ENCODE measurements at places on chromosomes 2 and 18.

- DNase-seq = no peak
These were observed 148.2 kb upstream of the NCK2 start for GRCh38 chr2:105596411-105596921.

DNA sequence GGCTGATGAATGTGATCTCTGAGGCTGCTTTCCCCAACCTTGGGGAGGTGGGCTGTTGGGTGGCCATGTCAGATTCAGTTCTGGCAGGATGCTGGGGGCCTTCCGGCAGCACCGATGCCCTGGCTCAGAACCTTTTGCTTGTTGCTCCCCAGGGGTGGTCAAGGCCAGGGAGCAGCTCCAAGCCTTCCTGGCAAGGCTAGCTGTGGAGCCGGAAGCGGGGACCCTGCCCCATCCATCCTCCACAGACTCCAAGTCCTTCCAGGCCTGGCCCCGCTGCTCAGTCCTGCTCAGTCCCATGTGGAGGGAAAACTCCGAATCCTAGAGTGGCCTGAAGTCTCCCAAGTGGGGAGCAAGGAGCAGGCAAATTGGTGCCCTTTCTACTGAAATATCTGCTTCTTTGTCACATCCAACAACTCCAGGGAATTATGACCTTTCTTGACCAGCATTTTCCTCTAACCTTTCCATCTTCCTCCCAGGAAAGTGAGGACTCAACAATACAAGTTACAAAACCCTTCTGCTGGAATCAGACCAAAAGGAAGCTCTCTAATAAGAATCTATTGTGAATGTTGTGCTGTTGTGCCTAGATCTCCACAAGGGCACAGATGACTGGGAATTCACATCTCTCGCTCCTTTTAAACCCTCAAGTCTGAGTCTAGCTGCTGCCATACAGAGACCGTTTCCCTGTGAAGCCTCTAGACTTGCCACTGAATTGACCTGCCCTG, 134.0 kb downstream of the MCFD2 start:
- DNase-seq = no peak

DNA sequence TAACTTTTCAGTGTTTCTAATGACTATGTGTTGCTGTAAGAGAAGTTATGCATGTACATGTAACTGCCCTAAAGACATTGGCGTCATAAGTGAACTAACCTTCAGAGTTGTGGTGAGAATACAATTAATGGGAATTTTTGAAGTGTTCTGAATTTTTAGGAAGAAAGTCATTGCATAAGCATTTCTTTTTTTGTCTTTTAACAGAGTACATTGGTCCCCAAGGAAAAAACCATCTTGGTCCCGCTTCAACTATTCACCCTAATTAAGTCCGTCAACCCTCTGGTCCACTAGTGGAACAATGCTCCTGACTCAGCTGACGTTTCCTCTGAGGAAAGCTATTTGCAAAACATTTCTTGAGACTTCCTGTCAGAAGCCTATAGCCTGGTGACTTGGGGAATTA, 41.1 kb upstream of the VIT start:
- no peak for DNase-seq

DNA sequence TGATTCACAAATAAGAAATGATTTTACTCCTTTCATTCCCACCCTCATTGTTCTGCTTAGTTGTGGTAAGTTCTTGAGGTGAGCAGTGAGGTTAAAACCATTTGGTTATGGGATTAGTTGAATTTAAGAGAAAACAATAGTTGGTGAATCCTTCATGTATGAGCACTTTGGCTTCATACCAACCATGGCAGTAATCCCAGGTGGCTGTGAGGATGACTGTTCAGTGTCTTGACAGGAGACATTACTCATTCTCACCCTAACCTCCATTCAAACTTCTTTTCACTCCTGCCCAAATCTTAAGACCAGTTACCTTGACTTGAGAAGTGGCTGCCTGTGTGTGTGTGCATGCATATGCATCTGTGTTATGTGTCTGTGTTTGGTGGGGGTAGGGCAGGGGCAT, 143.1 kb downstream of the SETBP1 start:
- DNase-seq = no peak

GRCh38 chr2:155250800-155251199, 552.3 kb downstream of the KCNJ3 start:
- no peak for DNase-seq

- no peak for DNase-seq
These were observed 45.3 kb downstream of the SCTR start for GRCh38 chr2:119478978-119479295.

- DNase-seq = no peak
These were observed 53.2 kb downstream of the PROC start for GRCh38 chr2:127471286-127471988.

- no peak for DNase-seq
These were observed 5.9 kb downstream of the SCYGR3 start for GRCh38 chr2:227608561-227609338.

DNA sequence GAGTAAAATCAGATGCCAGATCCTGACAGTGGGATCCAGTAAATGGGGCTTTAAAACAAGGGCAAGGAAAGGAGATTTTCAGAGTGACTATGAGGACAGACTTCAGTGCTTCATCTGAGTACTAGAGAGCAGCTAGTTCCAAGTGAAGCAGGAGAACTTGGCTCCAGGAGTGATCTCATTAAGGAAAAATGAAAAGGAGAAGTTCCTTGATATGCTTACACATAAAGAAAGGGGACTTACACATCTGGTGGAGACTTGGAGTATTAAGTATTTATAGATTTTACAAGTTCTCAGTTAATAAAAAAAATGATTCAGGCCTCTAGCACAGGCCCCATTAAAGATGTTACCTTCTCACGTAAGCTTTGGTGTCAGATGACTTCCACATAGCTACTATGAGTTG, 105.8 kb downstream of the ICOS start:
- DNase-seq = no peak

DNA sequence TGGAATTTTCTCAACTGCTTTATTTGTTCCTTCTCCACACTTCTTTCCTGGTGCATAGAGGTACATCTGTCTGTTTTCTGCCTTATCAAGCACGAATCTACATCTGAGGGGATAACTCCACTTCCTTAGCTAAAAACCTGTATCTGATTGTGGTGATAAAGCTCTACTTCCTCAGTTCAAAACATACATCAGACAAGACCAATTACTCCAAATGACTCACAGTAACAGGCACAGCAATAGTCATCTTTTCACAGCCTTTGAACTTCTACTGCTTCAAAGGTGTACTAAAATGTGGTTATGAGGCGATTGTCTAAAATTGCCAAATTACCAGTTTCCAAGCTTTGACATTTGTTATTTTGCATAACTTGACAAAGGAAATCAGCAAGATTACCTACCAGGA, 803.6 kb upstream of the ZEB2 start:
- no peak for DNase-seq

GRCh38 chr2:237509151-237509550, 22.1 kb downstream of the MLPH start:
- DNase-seq = no peak

- no peak for DNase-seq
These were observed 32.8 kb upstream of the TMEM178A start for GRCh38 chr2:39632876-39633275.

DNA sequence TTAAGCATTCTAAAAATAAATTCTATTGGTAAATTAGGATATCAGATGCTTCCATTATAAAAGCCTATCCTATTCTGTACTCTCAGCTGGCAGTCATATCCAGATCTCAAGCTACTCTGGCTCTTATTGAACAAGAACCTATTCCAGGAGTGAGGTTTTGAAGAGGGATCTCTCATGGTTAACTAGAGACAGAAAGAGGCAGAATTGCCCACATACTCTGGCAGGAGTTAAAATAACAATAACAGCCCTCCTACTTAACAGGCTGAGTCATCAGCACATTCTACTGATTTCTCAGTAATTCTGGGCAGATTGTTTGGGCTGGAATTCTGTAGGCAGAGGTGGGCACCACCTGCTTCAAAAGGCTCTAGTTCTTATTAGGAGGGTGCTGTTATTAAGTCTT, 142.0 kb upstream of the UNC80 start:
- no peak for DNase-seq

- no peak for DNase-seq
These were observed 943 bp downstream of the INPP5D start for GRCh38 chr2:233060980-233061590.

- no peak for DNase-seq
These were observed 13.6 kb downstream of the CNDP1 start for GRCh38 chr18:74547860-74548259.

GRCh38 chr2:41410011-41410410, 637.8 kb upstream of the PKDCC start:
- DNase-seq = no peak

DNA sequence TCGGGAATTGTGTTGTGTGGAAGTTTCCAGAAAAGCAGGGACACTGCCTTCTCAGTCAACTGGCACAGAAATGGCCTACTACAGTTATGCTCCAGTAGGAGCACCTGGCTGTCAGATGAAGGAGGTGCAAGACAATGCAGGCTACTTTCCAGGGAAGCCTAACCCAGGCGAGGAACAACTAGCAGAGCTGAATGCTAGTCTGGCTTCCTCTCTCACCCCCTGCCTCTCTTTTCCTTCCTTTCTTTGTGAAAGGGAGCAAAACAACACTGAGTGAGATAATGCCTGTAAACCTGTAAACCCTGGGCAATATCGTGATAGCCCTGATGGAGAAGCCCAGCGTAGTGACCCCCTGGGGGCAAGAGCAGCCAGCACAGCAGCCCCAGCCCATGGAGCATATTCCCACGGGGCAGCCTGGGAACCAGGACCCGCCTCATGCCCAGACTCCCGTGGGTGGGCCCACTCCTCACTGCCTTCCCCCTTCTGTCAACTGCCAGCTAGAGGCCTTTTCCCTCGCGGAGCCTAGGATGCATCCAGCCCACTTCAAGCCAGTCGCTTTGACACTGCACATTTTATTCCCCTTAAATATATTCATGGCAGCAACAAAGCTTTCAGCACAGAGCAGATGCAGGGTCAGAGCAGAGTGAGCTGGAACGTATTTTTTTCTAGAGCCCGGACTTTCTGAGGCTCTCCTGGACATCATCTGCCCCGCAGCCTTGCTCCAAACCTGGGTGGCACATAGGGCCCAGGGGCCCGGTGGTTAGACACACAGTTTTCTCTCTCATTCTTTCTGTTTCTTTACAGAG, 77.0 kb downstream of the PDCL3 start:
- no peak for DNase-seq

DNA sequence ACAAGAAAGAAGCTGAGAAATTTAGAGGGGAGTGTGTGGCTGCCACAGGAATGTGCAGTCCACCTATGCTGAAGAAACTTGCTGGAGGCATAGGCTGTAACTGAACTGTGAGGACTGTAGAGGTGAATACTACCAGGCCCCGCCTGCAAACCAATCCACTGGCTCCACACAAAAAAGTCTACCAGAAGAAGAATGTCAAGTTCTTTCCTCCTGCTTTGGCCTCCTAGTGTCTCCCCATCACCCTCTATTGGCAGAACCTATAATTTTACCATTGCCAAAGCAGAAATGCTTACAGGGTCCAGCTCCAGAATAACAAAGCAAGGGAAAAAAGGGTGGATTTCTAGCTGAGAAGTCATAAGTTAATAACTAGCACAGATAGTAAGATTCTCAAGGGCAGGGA, 5.9 kb upstream of the ATP5MC3 start:
- DNase-seq = no peak

DNA sequence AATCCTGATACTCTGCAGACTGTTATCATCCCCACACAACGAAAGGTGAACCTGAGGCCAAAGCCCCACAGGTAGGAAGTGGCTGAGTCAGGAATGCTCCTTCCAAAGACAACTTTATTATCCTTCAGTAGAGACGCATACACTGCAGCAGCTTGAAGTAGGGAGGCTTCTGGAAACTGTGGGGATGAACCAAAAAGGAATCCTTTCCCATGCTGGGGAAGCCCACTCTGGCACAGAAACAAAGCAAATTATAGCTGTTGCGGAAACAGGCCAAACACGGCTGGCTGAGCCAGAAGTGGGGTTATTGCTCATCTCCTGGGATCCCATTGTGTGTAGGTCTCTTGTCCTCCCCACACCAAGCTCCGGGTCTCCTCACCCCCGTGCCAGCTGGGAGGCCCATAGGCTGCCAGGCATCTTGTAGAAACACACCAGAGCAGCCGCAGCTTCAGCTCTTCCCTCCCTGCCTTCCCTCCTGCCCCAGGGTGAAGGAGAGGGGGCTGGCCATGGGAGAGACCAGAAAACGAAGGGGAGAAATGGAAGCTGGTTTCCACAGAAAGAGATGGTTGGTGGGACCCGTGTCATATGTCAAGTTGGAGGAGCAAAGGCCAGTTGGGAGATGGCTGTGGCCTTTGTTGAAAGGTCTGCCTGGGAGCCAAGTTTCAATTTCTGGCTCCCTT, 176.9 kb upstream of the NABP1 start:
- no peak for DNase-seq

DNA sequence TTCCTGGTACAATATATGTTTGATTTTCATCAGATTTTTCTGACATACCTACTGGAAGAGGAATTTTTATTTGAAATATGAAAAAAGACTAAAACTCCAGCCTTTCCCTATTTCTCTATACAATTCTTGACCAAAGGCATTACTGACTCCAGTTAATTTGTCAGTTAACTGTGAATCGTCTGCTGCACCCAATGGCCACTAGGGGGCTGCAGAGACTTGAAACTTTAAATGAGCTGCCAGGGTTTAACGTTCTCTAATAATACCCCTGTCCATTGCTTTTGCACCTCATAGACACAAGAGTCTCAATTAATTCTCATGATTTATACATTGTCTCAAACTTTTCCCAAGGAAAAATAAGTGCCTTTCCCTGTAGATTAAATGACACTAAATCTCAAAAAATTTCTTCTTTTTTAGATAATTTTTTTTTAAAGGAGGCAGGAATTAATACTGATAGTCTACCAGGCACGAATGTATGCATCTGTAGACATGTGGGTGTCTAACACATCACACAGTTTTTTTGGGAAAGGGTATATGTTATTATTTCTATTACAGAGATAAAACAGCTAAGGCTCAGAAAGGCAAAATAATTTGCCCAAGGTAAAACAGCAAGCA, 1.8 kb upstream of the ALK start:
- no peak for DNase-seq

DNA sequence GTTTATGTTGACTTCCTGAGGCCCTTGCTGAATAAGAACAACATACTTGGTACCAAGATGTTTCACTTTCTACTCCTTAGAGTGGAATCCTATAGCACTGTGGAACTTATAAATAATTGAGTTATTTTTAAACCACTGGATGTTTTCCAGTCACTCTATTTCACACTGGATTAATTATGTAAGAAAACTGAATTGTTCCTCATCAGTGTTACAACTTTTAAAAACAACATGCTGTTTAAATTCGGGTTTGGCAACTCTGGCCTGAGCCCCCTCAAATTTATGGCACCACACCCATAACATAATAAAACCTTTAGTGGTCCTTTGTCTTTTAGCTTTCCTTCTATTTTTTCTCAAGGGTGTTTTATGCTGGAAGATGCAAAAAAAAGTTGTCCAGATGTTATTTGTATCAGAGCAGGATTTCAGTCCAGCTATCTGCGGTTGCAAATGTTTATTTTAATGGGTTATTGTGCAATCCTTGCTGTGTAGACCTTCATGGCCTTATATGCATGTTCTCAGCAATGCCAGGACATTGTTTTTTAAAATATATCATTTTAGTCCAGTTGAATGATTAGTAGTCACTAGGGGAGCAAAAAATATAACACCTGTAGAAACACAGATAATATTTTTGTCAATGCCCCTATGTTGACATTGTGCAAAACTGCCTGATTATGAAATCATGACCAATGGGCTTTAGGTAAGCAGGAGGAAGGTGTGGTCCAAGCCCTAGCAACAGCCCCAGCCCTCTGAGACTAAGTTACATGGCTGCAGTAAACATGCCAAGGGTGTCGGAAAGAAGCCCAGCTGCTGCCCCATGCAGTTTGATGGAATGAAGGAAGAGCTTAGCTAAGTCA, 638.0 kb upstream of the ZEB2 start:
- DNase-seq = no peak

- no peak for DNase-seq
These were observed 80.1 kb downstream of the PLA2R1 start for GRCh38 chr2:159982270-159982669.

GRCh38 chr2:55175254-55176093, 56.6 kb downstream of the CLHC1 start:
- DNase-seq = no peak
